ENCODE measurements at places on chromosomes 11 and 22. TPM values are rescaled to one million over a fixed set of nuclear protein-coding genes. Genes with fewer than 3 reads are reported as not detected.

ENDOD1 gene
- 10.4 TPM for polyA plus RNA-seq

TMEM258 gene
- polyA plus RNA-seq: 390 TPM

OMP gene
- not detected for polyA plus RNA-seq

RFPL3 gene
- polyA plus RNA-seq: not detected

MPST gene
- 55.9 TPM for polyA plus RNA-seq

CSNK2A3 gene
- polyA plus RNA-seq: 1.0 TPM

TM7SF2 gene
- polyA plus RNA-seq: 57.7 TPM

ZBED5 gene
- polyA plus RNA-seq: 40.2 TPM

SLC15A3 gene
- polyA plus RNA-seq: 53.4 TPM

DNA sequence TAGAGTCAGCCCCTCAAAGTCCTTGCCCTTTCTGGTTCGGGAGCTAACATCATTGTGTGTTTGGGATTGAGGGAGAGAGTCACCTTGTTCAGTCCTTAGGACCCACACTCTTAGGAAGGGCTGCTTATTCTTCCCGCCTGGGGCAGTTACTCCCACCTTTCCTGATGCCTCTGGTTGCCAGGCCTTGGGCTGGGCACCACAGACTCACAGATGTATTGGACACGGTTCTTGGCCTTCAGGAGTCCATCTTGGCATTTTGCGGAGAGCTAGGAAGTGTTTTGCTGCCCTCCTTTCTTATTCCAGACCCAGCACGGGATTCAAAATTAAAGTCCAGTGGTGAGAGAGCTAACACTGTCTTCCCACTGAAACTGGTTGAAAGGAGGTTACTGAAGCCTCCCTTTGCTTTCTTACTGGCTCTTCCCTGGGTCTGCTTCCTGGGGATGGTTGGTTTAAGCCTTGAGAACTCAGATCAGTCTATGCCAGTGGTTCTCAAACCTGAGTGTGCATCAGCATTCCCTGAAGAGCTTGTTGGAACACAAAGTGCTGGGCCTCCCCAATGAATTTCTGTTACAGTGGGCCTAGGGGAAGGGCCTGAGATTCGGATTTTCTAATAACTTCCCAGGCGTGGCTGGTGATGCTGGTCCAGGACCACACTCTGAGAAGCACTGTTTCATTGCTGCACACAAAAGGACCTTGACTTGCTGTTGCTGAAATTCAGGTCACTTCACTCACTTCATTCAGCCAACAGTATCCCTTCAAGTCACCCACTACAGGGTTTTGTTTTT lies 1.4 kb downstream of the OSBP2 start:
- H3K4me3 ChIP-seq: no peak overlapping the region
- no peaks in the 10 kb centered on the region for H3K4me1 ChIP-seq
- H3K27ac ChIP-seq: no peak overlapping the region
- no peaks in the 10 kb centered on the region for H3K27me3 ChIP-seq

DNA sequence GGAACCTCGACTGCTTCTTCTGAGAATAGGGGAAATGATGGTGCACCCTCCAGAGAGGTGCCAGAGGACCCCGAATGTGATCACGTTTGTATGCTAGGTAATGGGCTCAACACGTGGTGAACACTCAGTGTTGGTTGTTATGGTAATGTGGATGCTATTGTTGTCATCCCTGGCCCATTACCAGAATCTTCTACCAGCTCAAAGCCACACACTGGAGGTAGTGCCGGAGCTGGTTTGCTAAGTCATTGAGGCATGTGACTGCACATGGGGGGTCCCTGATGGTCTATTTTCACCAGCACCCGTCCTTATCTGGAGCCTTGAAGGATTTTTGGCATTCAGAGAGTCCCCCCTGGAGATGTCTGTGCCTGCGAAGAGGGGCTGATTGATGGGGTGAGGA lies 119.1 kb upstream of the CD82 start:
- no peak overlapping the region for H3K27ac ChIP-seq
- H3K36me3 ChIP-seq: no peaks in the 10 kb centered on the region
- H3K4me3 ChIP-seq: no peak overlapping the region
- no peaks in the 10 kb centered on the region for H3K4me1 ChIP-seq
- no peak for DNase-seq

- no peaks in the 10 kb centered on the region for H3K36me3 ChIP-seq
- no peaks in the 10 kb centered on the region for H3K4me1 ChIP-seq
- no peak overlapping the region for H3K27ac ChIP-seq
- H3K4me3 ChIP-seq: no peak overlapping the region
Observed at GRCh38 chr11:128860571-128861361, 6.3 kb downstream of the KCNJ1 start.

DNA sequence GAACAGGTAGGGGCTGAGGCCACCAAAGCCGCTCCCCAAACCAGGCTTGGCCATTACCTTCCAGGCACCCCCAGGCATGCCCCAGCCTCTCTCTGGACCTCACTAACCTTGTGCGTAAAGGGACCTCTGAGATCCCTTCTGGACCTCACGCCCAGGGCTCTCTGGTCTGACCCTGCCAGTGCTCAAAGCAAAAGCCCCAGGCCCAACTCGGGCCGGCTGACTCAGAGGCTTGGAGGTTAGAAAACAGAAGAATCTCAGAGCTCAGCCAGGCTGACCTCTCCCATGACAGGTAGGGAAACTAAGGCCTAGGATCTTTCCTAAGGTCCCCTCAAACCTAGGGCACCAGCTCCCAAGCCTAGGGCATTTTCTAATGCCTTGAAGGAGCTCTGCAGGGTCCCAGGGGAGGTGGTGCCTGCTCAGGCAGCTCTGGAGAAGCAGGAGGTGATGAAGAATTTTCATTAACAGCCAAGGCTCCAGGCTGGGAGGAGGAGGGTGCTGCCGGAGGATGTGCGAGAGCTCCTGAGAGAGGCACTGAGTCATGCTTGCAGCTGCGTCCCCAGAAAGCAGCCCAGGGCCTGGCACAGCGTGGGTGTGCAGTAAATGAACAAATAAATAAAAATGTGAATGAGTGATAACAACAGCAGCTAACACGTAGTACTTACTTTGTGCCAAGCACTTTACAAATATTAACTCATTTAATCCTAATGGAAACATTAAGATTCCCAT lies 25.6 kb downstream of the ARRB1 start:
- H3K4me3 ChIP-seq: no peak overlapping the region
- no peaks in the 10 kb centered on the region for H3K27me3 ChIP-seq
- no peaks in the 10 kb centered on the region for H3K36me3 ChIP-seq
- DNase-seq: no peak
- H3K27ac ChIP-seq: no peak overlapping the region

- no peak overlapping the region for H3K27ac ChIP-seq
- no peak overlapping the region for H3K4me3 ChIP-seq
- H3K4me1 ChIP-seq: no peaks in the 10 kb centered on the region
- no peaks in the 10 kb centered on the region for H3K36me3 ChIP-seq
- no peaks in the 10 kb centered on the region for H3K27me3 ChIP-seq
Observed at GRCh38 chr11:121793291-121793690, 322.7 kb downstream of the BLID start.

- no peak overlapping the region for H3K4me3 ChIP-seq
- H3K27ac ChIP-seq: no peak overlapping the region
- H3K36me3 ChIP-seq: no peaks in the 10 kb centered on the region
- no peaks in the 10 kb centered on the region for H3K27me3 ChIP-seq
- no peak for DNase-seq
Observed at GRCh38 chr11:68353118-68353517, 40.7 kb downstream of the LRP5 start.

GRCh38 chr11:1160231-1161101 lies 2.7 kb downstream of the MUC5AC start:
- H3K27ac ChIP-seq: no peak overlapping the region
- H3K27me3 ChIP-seq: no peaks in the 10 kb centered on the region
- H3K4me1 ChIP-seq: no peaks in the 10 kb centered on the region
- DNase-seq: no peak
- no peaks in the 10 kb centered on the region for H3K36me3 ChIP-seq

GRCh38 chr22:42500161-42500835 lies 19.3 kb downstream of the RRP7A start:
- H3K36me3 ChIP-seq: no peaks in the 10 kb centered on the region
- peak; percentile 37 for DNase-seq
- no peaks in the 10 kb centered on the region for H3K27me3 ChIP-seq
- H3K4me1 ChIP-seq: peaks cover 11% of the 10 kb centered on the region
- no peak overlapping the region for H3K27ac ChIP-seq
- H3K4me3 ChIP-seq: peak overlapping the region; percentile 27

- no peak for DNase-seq
- no peak overlapping the region for H3K4me3 ChIP-seq
- H3K27me3 ChIP-seq: peaks cover 2% of the 10 kb centered on the region
Observed at GRCh38 chr22:37822079-37822833, 926 bp upstream of the GALR3 start.

DNA sequence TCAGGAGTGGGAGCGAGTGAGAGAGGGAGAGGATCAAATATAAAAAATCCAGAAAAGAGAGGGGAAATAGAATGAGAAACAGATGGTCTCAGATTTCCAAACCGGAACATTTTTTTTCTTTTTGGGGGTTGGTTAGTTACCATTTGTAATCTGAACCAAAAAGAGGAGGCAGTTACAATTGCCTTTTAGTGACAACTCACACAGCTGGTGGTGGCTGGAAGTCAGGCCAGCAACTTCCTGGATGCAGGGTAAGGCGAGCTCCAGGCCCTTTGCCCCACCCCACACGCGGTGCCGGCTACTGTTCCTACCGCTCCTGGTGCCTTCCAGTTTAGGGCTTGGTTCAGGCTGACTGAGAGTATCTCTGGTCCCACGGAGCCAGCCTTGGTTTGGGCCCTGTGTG lies 21.0 kb upstream of the UBASH3B start:
- no peaks in the 10 kb centered on the region for H3K36me3 ChIP-seq
- H3K4me3 ChIP-seq: no peak overlapping the region
- no peak for DNase-seq

DNA sequence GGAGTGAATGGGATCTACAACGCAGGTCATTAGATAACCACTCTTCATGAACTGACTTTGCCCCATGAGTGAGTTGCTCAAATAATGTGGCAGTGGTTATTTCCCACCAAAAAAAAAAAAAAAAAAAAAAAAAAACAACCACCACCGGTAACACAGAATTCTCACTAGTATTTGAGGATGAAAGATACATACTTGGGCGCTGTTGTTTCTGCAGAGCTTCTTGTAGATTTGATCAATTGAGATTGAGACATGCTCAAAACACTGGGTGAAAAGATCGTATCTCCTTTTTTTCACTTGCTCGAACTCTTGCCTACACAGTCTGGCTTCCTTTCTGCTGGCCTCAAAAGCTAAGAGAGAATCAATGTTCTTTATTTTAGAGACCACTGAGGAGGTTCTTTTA lies 44.1 kb downstream of the FAM118A start:
- H3K27me3 ChIP-seq: no peaks in the 10 kb centered on the region
- H3K27ac ChIP-seq: no peak overlapping the region
- no peak overlapping the region for H3K4me3 ChIP-seq
- no peaks in the 10 kb centered on the region for H3K4me1 ChIP-seq

GRCh38 chr22:18971321-18971751 lies 35.2 kb upstream of the PRODH start:
- no peaks in the 10 kb centered on the region for H3K36me3 ChIP-seq
- H3K27ac ChIP-seq: no peak overlapping the region
- no peak overlapping the region for H3K4me3 ChIP-seq

DNA sequence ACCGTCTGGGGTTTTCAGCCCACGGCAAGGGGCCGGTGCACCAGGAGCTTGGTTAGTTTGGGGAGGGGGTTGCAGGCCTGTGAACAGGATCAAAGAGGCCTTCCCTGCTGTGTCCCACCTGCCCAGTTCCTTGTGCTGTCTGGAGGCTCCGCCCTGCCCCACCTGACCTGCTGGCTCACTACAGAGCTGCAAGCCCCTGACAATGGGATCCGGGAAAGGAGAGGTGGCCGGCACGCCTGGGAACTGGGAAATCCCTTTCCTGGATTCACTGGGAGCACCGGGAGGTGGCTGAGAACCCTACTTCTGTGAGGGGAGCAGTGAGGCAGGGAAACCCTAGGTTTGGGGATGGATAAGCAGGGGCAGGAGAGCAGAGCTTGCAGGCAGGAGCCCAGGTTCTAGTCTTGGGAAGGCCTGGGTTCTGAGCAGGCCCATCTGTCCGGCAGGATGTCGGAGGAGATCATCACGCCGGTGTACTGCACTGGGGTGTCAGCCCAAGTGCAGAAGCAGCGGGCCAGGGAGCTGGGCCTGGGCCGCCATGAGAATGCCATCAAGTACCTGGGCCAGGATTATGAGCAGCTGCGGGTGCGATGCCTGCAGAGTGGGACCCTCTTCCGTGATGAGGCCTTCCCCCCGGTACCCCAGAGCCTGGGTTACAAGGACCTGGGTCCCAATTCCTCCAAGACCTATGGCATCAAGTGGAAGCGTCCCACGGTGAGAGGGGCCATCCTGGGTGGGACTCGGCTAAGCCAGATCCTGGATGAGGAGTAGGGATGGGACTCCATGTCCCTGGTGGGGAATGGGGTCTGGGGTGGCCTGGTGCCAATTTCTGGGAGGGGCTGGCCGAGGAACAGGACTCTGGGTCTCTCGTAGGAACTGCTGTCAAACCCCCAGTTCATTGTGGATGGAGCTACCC lies 786 bp downstream of the CAPN1 start:
- H3K36me3 ChIP-seq: peaks cover 3% of the 10 kb centered on the region
- DNase-seq: no peak
- peaks cover 6% of the 10 kb centered on the region for H3K4me1 ChIP-seq
- H3K27ac ChIP-seq: peak overlapping the region; percentile 93

GRCh38 chr11:16226245-16226644 lies 130.1 kb downstream of the SOX6 start:
- no peaks in the 10 kb centered on the region for H3K4me1 ChIP-seq
- H3K27ac ChIP-seq: no peak overlapping the region
- H3K4me3 ChIP-seq: no peak overlapping the region
- H3K27me3 ChIP-seq: no peaks in the 10 kb centered on the region

GRCh38 chr11:115759622-115760460 lies 255.6 kb upstream of the CADM1 start:
- H3K4me3 ChIP-seq: no peak overlapping the region
- H3K4me1 ChIP-seq: no peaks in the 10 kb centered on the region
- no peak overlapping the region for H3K27ac ChIP-seq
- DNase-seq: no peak
- H3K36me3 ChIP-seq: no peaks in the 10 kb centered on the region
- peaks cover 9% of the 10 kb centered on the region for H3K27me3 ChIP-seq

DNA sequence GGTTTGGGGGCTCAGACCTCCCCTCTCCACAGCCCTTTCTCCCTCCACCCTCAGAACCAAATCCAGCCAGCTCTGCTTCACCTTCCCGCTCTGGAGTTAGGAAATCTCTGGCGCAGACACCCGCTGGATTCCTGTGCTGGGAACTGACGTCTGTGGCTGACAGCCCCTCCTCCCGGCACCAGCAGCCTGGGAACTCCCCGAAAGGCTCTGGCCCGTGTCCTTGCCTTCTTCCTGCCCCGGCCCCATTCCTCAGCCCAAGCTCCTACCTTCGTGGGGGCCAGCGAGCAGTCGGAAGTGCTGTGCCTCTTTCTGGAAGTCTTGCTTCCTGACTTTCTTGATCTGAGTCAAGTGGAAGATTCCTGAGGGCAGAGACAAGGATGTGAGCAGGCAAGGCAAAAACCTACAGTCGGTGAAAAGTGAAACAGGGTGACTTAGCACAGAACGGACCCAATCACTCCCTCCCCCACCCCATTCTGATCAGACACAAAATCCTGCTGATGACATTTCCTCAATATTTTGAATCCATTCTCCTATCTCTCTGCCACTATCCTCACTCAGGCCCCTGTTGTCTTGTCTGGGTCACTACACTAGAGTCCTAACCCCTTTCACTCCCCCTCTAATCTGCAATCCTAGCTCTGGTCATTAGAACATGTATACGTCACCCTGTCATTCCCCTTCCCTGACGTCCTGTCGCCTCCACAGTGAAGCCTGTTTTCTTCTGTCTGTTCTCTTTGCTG lies 34.1 kb downstream of the CHRDL2 start:
- no peaks in the 10 kb centered on the region for H3K4me1 ChIP-seq
- no peak overlapping the region for H3K4me3 ChIP-seq
- H3K36me3 ChIP-seq: no peaks in the 10 kb centered on the region
- H3K27me3 ChIP-seq: no peaks in the 10 kb centered on the region
- DNase-seq: no peak

GRCh38 chr11:91795139-91795887 lies 429.3 kb upstream of the FAT3 start:
- H3K36me3 ChIP-seq: no peaks in the 10 kb centered on the region
- H3K4me1 ChIP-seq: no peaks in the 10 kb centered on the region
- no peaks in the 10 kb centered on the region for H3K27me3 ChIP-seq
- no peak overlapping the region for H3K4me3 ChIP-seq

Data from GM12878 (cell line).